Suppressor macrophage (primary cell): ENCODE measurements at places on chromosomes 2 and 18.

DNA sequence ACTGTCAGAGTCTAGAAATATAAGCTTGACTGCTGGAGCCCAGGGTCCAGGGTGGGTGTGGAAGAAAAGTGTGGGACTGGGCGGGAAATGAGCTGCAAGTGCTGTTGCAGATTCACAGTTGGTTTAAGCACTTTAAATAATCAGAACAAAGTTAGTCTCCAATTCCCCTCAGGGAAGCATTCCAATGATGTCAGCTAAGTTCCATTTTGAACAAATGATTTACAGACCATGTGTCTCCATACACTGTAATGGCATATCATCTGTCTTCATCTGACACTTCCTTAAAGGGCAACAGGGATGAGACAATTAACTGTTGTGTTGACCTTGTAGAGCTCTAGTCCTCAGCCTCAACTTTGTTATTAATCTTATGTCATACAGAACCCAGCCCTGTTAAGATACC, 31.5 kb upstream of the REG3A start:
- DNase-seq, result no peak

- DNase-seq, result no peak
Measured at GRCh38 chr2:148342086-148342485, 302.5 kb upstream of the EPC2 start.

DNA sequence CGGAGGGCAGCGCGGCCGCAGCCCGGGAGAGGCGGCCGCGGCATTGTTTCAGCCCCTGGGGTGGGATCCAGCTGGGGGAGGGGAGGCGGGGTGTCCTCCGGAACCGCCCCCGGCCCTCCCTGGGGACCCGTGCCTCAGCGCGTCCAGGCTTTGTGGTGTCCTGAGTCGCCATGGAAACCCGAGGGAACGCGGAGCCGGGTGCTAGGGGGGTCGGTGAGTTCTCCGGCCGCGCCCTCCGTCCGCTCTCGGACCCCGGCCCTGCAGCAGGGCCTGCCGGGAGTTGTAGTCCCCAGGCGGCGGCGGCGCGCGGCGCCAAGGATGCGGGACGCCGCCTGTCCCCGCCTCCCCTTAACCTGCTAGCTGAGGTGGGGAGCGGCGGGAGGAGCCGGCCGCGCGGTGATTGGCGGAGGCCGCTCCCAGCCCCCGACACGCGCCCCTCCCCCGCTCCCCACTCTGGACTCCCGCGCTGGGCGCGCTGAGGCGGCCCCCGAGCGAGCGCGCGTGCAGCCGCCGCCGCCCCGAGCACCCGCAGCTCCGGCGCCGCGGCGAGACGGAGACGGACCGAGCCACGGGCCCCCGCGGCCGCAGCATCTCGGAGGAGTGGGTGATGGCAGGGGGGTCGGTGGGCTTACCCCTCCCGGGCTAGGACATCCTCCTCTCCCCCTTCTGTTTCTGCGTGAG, at the start of gene DPYSL5:
TSS of gene DPYSL5 (plus strand) at position 478 of the 681 bp plus-strand sequence. CDS start 50,368 bp downstream, outside the sequence.
- DNase-seq, result no peak

DNA sequence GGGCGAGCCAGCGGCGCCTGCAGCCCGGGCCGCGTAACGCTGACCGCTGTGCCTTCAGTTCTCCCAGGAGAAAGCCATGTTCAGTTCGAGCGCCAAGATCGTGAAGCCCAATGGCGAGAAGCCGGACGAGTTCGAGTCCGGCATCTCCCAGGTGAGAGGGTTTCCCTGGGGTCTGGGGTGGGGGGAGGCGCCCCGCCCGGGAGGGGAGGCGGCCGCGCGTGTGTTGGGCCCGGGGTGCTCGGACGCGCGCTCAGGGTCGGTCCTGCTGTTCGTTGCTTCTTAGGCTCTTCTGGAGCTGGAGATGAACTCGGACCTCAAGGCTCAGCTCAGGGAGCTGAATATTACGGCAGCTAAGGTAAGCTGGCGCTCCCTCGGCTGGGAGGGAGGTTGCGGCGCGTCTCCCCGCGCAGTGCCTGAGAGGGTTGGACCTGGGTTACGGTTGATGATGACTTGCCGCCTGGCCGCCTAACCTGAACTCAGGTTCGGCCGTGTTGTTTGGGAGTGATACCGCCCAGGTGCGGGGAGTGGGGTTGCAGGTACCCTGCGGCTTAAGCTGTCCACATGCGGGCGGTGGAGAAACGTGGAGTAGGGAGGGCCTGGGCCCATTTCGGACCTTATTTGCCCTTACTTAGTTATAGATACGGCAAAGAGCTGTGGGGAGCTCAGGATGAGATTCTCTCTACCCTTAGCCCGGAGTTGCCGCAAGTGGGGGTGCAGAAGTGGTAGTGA, 638 bp downstream of the RPS7 start:
- peak; percentile 27 for DNase-seq

- DNase-seq, result peak; percentile 88
Measured at GRCh38 chr2:8546612-8547283, 135.1 kb upstream of the ID2 start.

DNA sequence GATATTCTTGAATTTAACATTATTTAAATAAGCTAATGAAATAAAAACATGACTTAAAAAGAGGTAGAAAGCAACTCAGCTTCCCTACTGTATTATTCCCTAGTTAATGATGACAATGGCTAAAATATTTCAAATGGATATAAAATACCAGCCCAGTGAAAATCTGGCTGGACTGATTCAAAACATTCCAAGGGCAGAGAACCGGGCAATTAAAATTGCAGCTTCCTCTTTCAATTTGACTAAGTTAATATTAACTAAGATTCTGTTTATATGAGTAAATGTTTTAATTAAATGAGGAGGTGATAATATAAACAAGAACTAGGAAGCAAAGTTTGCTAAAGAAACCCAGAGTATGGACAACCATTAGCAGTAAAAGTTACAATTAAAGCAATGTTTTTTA, 65.6 kb downstream of the RAPH1 start:
- DNase-seq, result no peak

DNA sequence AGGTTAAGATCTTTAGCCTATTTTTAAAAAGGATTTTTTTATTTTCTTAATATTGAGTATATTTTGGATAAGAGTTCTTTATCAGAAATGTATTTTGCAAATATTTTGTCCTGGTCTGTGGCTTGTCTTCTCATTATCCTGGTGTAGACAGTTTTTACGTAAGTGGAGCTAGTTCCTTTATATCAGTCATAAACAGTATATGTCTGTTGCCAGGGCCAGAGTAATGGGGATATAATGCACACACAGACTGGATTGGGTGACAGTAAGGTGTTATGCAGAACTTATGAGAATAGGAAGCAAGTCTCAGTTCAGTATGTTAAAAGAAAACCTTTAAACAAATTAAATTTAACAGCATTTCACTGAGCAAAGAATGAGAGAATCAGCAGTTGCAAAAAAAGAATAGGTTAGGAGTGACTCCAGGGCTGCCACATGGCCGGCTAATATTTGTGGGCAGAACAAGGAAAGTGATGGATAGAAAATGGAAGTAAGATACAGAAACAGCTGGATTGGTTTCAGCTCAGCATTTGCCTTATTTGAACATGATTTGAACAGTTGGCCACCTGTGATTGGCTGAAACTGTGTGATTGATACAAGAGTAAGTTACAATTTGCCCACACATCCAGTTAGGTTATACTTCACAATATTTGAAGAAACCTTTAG, 61.1 kb upstream of the ZNG1B start:
- DNase-seq, result peak; percentile 21

GRCh38 chr18:28768791-28769768, 592.1 kb upstream of the CDH2 start:
- no peak for DNase-seq

- no peak for DNase-seq
Measured at GRCh38 chr2:71238089-71238488, 11.2 kb upstream of the PAIP2B start.

DNA sequence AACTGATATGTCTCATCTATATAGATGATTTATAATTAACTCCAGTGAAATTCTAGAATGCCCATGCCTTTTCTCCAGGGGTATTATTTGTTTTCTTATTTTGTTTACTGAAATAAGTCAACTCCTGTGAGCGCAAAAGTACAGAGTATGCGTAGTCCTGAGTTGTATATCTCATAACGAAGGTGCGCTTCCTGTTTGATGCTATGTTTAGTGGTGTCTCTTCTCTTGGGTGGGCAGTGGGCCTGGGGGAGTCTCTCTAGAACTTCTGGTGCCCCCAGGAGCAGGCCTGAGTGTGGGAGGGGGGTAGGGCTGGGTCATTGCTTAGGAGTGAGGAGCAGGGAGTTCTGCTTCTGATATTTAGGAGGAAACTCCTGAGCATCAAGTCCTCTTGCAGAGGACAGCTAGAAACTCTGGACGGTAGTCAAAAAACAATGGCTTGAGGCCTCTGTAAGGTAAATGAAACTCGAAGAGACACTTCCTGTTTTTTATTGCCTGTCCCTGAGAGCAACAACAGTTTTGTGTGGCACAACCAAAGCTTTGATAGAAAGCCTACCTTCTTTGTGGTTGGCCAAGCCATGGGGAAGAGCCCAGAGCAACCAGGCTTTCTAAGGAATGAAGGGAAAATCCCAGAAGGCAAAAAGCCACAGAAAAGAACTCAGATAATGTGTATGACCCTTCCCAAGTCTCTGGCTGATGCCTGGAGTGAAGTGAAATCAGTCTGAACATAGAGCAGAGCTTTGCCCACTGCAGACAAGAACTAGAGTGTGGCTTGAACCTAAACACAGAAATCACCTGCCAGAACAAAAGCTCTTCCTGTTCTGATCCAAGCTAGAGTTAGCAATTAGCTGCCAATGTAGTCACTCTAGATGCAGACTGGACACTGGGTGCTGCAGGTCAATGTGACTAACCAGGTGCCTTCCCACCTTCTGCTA, 8.5 kb upstream of the SP140L start:
- DNase-seq, result peak; percentile 16

DNA sequence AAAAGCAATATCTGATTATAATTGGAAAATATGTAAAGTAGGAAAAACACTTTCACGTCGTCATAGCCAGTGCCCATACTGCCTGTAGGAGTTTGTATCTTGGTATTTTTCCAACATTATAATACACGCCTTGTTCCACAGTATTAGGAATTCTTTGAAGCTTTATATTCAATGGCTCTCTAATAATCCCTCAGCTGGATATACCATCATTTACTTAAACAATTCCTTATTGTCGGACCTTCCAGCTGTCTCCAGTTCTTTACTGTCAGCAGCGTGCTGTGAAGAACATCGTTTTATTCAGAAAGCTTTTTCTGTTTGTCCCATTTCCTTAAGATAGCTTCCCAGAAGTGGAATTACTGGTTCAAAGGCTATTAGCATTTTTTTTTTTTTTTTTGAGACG, 31.7 kb downstream of the ATP6V1C2 start:
- no peak for DNase-seq

DNA sequence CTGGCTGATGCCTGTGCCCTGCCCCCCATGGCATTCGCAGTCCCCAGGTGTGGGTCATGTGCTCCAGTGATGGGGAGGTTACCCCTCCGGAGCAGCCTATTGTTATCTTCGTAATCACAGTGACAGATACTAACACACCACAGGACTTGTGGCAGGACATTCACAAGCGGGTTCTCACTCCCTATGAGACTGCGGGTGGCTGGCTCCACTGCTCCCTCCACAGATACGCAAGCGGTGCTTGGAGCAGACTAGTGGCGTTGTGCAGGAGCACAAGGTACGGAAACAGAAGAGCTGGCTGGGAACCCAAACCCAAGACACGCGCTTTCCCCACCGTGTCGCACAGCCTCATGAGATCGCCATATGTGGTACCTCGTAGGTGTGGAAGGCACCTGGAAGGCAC, 52.2 kb downstream of the ACKR3 start:
- DNase-seq, result no peak
